Fibroblast of villous mesenchyme (primary cell): ENCODE measurements at places on chromosomes 3 and 15.

DNA sequence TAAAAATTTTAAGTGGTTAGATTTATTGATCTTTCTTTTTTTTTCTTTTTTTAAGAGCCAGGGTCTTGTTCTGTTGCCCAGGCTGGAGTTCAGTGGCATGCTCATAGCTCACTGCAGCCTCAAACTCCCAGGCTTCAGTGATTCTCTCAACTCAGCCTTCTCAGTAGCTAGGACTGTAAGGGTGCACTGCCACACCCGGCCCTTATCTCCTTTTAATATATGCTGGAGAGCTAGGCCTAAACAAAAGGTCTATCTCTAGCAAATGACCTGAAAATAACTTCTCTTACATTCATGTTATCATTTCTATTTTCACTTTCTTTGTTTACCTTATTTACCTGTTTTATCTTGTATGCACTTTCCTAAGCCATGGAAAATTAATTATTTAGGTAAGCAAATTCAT, 35.2 kb upstream of the MELTF start:
- DNase-seq, result no peak

GRCh38 chr15:48641416-48641815, 4.1 kb downstream of the FBN1 start:
- DNase-seq, result peak; percentile 54

- no peak for DNase-seq
Observed at GRCh38 chr3:64651741-64652241, 36.0 kb downstream of the ADAMTS9 start.

GRCh38 chr3:120689395-120689794, 7.4 kb upstream of the HGD start:
- DNase-seq, result no peak

GRCh38 chr3:171790898-171791691, 19.2 kb downstream of the PLD1 start:
- DNase-seq, result peak; percentile 75

DNA sequence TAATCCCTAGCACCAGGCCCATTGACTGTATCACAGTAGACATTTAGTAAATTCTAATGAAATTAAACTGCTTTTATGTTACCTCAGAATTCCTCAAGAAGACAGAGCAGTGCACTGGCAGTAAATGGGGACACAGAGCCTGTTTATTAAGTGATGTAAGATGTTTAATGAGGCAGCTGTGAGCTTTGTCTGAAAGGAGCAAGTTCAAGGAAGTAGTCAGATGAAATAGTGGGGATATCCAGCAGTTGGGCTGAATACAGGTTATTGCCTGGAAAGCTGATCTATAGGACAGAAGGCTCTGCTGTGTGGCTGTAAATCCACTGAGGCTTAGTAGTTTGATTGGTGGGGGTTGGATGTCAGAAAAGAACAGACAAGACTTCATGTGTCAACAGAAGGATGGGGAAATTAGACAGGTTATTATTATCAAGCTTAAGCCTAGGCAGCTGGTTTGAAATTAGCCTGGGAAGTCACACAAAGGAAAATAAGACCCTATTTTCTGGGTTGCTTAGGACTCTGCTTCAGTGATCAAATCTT, 62.2 kb downstream of the PFN2 start:
- DNase-seq, result no peak

- DNase-seq, result no peak
Observed at GRCh38 chr15:48928877-48929538, 34.7 kb downstream of the SHC4 start.

GRCh38 chr3:74824366-74824765, 209.9 kb upstream of the CNTN3 start:
- no peak for DNase-seq

DNA sequence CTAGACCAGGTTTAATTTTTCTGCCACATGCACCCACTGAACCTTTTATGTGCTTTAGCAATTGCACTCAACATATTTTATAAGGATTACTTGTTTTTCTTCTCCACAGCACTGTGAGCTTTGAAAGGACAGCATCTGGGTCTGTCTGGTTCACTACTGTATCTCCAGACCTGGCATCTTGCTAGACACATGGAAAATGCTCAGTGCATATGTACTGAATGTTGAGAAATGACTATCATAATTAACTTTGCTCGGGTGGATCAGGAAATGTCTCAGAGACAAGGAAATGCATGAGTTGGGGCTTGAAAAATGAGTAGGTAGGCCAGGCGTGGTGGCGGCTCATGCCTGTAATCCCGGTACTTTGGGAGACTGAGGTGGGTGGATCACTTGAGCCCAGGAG, 40.2 kb downstream of the DOCK3 start:
- no peak for DNase-seq

DNA sequence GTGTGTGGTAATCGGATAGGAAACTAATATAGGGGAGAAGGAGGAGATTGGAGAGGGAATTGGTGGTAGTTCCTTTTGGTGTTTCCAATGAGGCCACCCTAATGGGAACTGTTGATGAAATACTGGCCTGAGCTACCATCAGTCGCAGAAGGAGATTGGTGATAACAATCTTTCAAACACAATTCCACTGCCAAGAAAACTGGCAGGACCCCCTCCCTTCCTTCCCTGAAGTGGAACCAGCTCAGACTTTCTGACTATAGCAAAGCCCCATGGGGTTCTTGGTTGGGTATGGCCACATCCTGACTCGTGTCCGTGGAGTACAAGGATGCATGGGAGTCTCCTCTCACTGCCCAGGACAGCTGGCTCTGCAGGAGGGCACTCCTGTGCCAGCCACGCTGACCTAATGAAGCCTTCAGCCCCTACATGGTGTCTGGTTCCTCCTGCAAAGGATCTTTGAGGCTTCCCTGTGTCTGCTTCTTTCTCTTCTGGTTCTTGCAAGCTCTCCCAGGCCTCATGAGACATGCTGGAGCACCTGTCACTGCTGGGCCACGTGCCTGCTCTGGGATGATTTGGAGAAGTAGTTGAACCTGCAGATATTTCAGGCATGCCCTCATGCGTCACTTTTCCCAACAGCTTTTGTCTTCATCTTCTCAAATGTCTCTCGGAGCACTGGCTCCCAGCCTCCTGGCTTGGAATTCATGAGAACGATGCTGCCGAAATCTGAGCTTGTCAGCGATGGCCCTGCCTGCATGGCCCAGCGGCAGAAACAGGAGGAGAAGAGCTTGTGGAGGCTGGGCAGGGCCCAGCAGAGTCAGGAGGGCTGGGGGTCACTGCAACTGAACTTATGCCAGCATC, 90.0 kb upstream of the ADPGK start:
- DNase-seq, result no peak

GRCh38 chr3:11228041-11228440, 44.2 kb upstream of the ATG7 start:
- DNase-seq, result no peak

GRCh38 chr3:156795890-156796481, 30.2 kb upstream of the LEKR1 start:
- DNase-seq, result peak; percentile 42

GRCh38 chr3:184677344-184678316, 34.2 kb downstream of the MAGEF1 start:
- no peak for DNase-seq

DNA sequence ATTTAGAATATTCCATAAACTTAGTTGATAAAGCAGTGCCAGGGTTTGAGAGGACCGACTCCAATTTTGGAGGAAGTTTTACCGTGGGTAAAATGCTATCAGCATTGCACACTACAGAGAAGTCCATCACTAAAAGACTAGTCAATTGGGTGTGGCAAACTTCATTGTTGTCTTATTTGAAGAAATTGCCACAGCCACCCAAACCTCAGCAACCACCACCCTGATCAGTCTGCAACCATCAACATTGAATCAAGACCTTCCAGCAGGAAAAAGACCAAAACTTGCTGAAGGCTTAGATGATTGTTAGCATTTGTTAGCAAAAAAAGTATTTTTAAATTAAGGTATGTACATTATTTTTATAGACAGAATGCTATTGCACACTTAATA, 60.5 kb downstream of the KLF13 start:
- no peak for DNase-seq

DNA sequence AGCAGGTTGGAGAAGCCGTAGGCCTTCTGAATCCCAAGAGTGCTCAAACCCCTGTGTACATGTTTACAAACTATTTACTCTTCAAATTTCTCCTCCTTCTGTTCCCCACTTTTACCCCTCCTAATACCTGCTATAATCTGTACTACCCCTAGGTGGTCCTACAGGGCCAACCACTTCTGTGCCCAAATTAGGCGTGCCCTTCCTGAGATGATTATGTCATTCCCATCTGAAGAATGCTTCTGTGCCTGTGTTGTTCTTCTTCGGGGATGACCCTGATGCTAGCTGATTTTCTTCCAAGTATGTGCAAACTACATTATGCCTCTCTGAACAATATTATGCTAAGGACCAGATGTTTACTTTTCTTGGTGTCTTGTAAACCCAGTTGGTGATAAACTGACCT, 20.5 kb downstream of the RBP2 start:
- DNase-seq, result no peak

GRCh38 chr3:14647976-14648955, 3.3 kb upstream of the CCDC174 start:
- DNase-seq, result no peak

DNA sequence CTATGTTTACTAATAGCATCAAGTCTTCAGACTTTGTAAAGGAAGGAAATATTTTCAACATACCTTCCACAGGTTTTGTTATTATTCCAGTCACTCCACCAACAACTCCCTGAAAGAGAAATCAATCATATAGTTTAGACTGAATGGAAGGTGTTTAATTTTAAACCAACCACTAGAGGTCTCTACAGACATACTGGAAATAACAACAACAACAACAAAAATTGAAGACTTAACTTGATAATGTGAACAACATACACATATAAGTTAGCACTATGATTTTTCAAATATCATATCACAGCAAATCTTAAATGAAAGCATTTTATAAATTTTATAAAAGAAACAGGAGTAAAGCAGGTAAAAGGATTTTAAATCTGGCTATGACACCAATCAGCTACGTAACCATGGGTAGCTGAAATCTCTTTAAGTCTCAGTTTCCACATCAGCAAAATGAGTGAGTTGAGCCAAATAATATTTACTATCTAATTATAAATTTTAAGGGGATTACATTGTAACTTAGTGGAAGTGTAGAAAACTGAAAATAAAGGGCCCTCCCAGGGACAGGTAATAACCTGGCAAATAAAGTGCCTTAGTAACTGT, 188.2 kb downstream of the VPS13C start:
- DNase-seq, result peak; percentile 30

- no peak for DNase-seq
Observed at GRCh38 chr3:114421204-114421603, 127.4 kb downstream of the TIGIT start.

GRCh38 chr3:11545186-11545851, 98.4 kb downstream of the VGLL4 start:
- no peak for DNase-seq

DNA sequence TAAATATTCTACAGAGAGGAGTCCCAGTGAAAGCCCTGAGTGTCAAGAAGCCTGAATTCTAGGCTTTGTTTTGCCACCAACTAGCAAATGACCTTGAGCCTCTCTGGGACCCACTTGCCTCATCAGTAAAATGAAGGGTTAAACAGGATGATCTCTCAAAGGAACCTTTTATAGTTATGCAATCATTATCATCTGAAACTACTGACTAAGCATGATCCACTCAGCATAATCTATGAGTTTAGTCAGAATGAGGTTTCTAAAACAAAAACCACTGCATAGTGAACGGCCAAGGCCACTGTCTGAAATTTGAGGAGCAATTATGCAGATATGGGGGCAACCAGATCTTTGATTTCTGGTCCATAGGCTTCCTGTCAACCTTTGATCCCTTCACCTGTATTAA, 319.0 kb downstream of the MECOM start:
- no peak for DNase-seq

DNA sequence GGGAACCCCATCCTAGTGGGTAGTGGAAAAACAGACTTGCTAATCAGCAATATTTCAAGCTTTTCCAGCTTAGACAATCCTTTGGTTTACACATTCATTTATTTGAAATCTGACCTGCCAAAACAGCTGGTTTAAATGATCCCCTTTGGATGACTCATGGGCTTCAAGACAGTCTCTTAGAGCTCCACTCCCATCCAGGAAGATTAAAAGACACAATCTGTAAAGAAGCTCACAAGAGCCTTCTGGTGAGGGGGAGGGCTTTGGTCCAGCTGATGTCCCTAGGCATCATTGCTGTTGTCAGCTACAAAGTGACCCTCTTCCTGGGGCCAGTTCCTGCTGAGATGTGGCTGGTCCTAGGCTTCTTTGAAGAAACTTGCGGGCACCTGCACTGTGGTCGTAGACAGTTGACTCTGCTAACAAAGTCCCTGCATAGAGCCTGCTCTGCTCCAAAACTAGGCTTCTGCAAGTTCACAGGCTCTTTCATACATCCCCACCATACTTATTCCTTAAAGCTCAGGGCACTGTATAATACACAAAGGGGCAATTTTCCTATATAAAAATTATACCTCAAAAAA, 73.7 kb downstream of the IGSF11 start:
- DNase-seq, result no peak

DNA sequence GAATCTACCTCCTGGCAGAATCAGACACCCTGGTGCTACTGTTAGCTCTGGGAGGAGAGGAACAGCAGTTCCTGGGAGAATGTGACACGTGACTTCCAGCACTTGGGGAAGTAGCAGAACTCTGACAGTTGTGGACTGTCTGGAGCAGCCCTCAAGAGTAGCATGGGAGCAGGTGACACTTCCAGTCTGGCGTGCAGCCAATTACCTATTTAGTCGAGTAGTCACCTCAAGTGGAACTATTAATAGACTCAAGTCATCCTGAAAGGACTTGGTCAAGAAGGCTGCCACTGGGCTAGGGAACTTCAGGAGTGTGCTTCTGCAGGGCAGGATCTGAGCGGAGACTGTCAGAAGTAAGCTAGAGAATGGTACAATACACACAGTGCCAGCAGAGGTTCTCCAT, 62.3 kb downstream of the MTHFS start:
- no peak for DNase-seq

GRCh38 chr3:185207931-185208746, 45.7 kb downstream of the EHHADH start:
- no peak for DNase-seq

DNA sequence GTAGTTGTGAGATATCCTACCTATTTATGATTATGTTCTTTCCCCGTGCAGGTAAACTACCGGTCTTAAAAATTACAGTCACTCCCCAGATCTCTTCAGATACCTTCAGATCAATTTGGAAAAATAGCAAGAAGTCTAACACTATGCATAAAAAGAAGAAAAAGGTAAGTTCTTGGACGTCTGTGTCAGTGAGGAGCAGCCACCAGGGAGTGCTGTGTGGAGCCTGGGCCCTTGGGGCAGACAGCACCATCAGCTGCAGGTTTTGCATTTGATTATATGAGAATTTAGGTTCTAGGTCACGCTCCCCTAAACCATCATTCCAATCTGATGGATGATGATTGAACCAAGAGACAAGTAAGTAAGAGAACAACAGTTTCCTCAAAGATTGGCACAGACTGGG, 8.9 kb upstream of the RNF7 start:
- DNase-seq, result no peak
